Gastrocnemius medialis (tissue), 4 donors: ENCODE measurements at places on chromosomes 7 and 10.

- H3K27me3 ChIP-seq = no peaks in the 10 kb centered on the region
- no peaks in the 10 kb centered on the region for H3K36me3 ChIP-seq
- H3K27ac ChIP-seq = no peak overlapping the region
- no peak overlapping the region for H3K4me3 ChIP-seq
Observed at GRCh38 chr10:96025566-96025965, 17.8 kb upstream of the CCNJ start.

DNA sequence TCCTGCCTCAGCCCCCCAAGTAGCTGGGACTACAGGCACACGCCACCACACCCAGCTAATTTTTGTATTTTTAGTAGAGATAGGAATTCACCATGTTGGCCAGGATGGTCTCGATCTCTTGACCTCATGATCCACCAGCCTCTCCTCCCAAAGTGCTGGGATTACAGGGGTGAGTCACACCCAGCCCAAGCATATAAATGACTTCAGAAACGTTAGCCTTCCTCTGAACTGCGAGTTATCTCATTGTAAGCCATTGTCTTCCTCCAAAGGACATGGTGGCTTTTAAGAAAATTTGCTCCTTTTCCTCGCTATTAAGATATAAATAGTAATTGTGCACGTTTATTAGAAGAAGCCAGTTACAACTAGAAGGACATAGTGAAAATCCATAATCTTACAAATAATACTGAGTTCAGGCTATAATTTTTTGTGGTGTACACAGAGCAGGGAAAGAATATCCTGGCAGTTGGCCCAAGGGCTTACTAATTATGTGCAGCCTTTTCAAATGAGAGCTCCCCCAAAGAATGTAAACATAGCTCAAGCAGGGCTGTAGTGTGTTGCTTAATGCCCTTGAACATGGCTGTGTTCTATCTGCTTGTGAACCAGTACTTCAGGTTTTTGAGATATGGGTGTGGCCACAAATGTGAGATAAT, 495.8 kb downstream of the PARD3 start:
- no peaks in the 10 kb centered on the region for H3K36me3 ChIP-seq
- DNase-seq = no peak
- no peak overlapping the region for H3K27ac ChIP-seq
- H3K27me3 ChIP-seq = no peaks in the 10 kb centered on the region
- no peak overlapping the region for H3K4me3 ChIP-seq
- peaks cover 13% of the 10 kb centered on the region for H3K4me1 ChIP-seq

DNA sequence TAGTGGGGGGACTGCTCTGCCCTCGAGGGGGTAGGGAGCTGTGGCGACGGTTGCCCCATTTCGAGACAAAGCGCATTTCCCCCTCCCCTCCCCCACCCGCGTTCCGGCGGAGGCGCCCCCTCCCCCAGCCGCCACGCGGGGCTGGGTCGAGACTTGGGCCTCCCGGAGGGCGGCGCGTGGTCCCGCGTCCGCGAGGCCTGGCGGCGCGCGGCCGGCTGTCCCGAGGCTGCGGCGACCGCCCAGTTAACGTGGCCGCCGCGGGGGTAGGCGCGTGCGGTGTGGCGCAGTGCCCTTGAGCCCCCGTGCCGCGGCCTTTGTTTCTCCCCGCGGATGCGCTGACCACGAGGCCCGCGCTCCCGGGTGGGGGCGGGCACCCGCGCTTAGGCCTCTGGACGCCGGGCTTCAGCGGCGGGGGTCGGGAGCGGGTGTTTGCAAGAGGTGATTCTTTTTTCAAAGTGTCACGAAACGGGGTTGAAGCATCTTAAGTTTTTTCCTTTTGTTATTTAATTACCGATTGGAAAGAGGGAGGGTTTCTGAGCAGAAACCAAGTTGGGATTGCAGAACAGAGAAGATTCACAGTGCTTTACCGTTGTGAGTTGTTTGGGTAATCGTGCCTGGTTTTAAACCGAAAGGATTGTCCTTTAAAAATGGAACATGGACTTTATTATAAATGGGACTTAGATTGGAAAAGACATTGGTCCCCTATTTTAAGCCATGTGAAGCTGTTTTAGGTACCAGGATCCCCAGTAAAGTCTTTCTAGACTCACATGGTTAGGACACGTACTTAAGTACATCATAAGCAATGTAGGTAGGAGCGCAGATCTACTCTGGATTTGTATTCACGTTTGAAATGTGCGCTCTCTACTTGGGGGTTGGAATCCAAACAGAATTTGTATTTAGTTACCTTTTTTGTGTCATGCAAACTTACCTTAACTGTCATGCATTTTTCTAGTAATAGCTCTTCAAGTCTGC, 760 bp downstream of the CBX3 start:
- DNase-seq = peak; percentile 21
- H3K4me3 ChIP-seq = peak overlapping the region; percentile 79
- H3K27ac ChIP-seq = peak overlapping the region; percentile 99
- H3K36me3 ChIP-seq = no peaks in the 10 kb centered on the region

DNA sequence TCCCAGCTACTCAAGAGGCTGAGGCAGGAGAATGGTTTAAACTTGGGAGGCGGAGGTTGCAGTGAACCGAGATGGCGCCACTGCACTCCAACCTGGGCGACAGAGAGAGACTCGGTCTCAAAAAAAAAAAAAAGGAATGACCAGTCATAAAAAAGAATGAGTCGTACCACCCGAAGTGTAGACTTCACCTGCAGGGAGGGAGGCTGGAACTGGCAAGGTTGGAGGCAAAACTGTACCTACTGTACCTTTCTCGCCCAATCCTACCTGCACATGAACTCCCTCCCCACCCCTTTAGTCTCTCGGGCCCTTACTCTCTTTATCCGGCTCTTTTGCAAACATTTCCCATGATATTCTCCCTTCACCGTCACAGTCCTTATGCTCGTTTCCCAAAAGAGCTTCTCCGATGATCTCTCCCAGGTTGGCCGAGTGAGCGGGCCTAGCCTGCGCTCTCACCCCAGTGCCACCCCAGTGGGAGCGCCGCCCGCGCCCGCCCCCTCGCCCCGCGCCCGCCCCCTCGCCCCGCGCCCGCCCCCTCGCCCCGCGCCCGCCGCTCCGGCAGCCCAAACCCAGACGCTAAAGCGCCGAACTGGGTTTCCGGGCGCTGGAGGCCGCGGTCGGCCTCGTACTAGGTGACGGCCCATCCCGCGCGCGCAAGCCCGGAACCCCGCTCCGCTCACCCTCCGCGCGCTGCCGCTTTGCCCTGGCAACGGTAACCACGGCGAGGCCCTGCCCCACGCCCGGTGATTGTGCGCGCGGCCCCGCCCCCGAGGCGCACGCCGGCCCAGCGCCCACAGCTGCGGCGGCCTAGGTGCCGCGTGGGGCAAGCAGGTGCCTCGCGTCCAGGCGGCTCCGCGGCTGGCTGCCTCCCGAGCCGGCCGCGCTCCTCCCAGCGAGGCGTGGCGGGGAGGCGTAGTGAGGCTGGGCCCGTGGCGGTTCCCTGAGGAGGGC, at the start of gene SMKR1:
Gene SMKR1, plus strand, starts transcription at position 772 of the 948 bp plus-strand sequence. CDS start 294 bp downstream, outside the sequence.
- no peaks in the 10 kb centered on the region for H3K27me3 ChIP-seq
- no peak within 1 kb of the TSS for H3K27ac ChIP-seq

DNA sequence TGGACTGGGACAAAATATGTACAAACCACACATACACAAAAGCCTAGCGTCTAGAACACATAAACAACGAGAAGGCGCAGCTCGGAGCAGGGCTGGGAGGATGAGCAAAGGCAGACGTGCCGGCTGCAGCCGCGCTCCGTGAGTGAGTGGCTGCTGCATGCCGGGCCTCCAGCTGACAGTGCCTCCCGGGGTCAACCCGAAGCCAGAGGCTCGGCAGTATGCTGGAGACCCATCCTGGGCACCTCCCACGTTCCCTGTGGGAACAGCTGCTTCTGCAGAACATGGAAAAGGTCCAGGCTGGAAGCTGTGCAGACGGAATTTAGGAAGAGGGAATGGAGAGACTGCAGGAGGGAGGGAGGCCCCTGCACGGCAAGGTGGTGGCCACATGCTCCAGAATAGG, 3.6 kb upstream of the GPR146 start:
- no peak overlapping the region for H3K27ac ChIP-seq
- H3K36me3 ChIP-seq = no peaks in the 10 kb centered on the region
- no peak for DNase-seq

- DNase-seq = no peak
- H3K27ac ChIP-seq = no peak overlapping the region
- no peak overlapping the region for H3K4me3 ChIP-seq
- H3K27me3 ChIP-seq = no peaks in the 10 kb centered on the region
Observed at GRCh38 chr7:149228831-149229471, 10.5 kb upstream of the ZNF212 start.

GRCh38 chr7:52700349-52700748, 335.1 kb upstream of the POM121L12 start:
- H3K4me3 ChIP-seq = no peak overlapping the region
- no peaks in the 10 kb centered on the region for H3K27me3 ChIP-seq
- DNase-seq = no peak
- no peak overlapping the region for H3K27ac ChIP-seq

DNA sequence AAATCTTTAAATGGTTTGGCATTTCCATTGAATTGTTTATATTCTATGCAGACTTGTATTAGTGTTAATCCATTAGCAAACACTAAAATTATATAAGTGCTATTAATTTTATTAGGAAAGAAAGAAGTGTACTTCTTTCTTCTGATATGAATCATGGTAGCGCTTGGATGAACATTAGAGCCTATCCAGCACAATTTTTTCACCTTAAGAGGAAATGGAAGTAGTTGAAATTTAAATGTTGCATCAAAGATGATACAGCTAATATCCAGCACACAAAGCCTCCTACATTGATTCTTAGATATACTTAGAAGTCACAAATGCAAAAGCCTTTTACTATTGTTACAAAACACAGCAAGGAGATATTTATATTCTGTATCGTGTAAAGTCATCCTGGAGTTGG, 174.5 kb downstream of the AHR start:
- no peak overlapping the region for H3K4me3 ChIP-seq
- no peak overlapping the region for H3K27ac ChIP-seq
- no peaks in the 10 kb centered on the region for H3K27me3 ChIP-seq
- H3K36me3 ChIP-seq = no peaks in the 10 kb centered on the region
- H3K4me1 ChIP-seq = no peaks in the 10 kb centered on the region

GRCh38 chr10:97687785-97688781, 1.0 kb upstream of the AVPI1 start:
- DNase-seq = no peak
- H3K4me3 ChIP-seq = peak overlapping the region; percentile 97
- peak overlapping the region; percentile 80 for H3K27ac ChIP-seq
- no peaks in the 10 kb centered on the region for H3K27me3 ChIP-seq
- H3K36me3 ChIP-seq = no peaks in the 10 kb centered on the region
- H3K4me1 ChIP-seq = peaks cover 39% of the 10 kb centered on the region

GRCh38 chr10:36738738-36739431, 386.5 kb upstream of the ANKRD30A start:
- H3K27ac ChIP-seq = no peak overlapping the region
- no peaks in the 10 kb centered on the region for H3K27me3 ChIP-seq
- no peak overlapping the region for H3K4me3 ChIP-seq
- H3K36me3 ChIP-seq = no peaks in the 10 kb centered on the region
- no peak for DNase-seq

DNA sequence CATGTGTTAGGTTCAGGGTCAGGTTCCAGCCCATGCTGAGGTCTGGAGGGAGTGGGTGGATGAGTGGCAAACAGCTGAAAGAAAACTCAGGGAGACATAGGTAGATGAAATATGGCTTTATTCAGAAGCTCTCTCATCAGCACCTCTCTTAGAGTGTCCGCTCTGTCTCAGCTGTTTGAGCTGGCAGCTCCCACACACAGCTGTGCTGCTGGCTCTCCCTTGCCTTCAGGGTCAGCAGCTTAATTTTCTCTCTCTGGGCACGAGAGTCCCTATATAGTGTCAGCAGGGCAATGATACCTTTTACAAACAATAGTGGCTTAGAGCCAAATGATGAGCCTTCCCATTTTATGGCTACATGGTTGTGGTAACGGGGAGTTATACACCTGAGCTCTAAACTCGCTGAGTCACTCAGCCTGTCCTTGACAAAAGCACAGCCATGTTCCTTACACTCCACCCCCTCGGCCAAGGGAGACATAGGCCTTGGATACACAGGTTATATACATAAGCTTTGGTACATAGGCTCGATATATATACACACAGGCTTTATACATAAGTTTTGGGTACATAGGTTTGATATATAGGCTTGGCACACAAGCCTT, 10.4 kb downstream of the RNF133 start:
- H3K4me1 ChIP-seq = no peaks in the 10 kb centered on the region
- DNase-seq = no peak
- H3K27ac ChIP-seq = no peak overlapping the region
- H3K4me3 ChIP-seq = no peak overlapping the region

GRCh38 chr7:132681951-132682350, 105.7 kb upstream of the PLXNA4 start:
- H3K4me1 ChIP-seq = no peaks in the 10 kb centered on the region
- no peak overlapping the region for H3K4me3 ChIP-seq
- H3K36me3 ChIP-seq = no peaks in the 10 kb centered on the region
- no peaks in the 10 kb centered on the region for H3K27me3 ChIP-seq

- no peaks in the 10 kb centered on the region for H3K36me3 ChIP-seq
- no peak for DNase-seq
- no peak overlapping the region for H3K4me3 ChIP-seq
- H3K27me3 ChIP-seq = no peaks in the 10 kb centered on the region
- no peak overlapping the region for H3K27ac ChIP-seq
Observed at GRCh38 chr10:56633876-56634452, 272.9 kb upstream of the ZWINT start.

DNA sequence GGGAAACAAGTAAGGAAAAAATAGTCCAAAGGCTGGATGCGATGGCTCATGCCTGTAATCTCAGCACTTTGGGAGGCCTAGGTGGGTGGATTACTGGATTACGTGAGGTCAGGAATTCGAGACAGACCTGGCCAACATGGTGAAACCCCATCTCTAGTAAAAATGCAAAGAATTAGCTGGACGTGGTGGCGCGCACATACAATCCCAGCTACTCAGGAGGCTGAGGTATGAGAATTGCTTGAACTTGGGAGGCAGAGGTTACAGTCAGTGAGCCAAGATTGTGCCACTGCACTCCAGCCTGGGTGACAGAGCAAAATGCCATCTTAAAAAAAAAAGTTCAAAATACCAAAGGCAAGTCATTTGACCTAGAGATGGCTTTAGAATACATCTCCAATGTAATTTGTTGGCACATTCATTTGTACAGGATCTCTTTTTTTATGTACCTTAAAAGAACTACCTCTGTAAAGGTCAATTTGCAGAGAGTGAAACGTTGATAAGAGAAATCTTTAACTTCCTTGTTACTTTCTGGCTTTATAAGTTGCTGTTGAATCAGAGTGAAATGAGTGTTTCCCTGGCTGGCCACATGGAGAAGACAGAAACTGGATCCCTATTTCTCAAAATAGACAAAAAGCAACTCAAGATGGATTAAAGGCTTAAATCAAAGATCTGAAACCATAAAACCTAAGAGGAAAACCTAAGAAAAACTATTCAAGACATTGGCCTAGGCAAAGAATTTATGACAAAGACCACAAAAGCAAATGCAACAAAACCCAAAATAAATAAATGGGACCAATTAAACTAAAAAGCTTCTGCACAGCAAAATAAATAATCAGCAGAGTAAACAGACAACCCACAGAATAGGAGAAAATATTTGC, 260.7 kb downstream of the KLF6 start:
- no peak overlapping the region for H3K4me3 ChIP-seq
- no peaks in the 10 kb centered on the region for H3K27me3 ChIP-seq
- peaks cover 5% of the 10 kb centered on the region for H3K4me1 ChIP-seq
